ENCODE measurements at places on chromosomes 1 and 21. TPM values are rescaled to one million over a fixed set of nuclear protein-coding genes. Genes with fewer than 3 reads are reported as not detected.

DNA sequence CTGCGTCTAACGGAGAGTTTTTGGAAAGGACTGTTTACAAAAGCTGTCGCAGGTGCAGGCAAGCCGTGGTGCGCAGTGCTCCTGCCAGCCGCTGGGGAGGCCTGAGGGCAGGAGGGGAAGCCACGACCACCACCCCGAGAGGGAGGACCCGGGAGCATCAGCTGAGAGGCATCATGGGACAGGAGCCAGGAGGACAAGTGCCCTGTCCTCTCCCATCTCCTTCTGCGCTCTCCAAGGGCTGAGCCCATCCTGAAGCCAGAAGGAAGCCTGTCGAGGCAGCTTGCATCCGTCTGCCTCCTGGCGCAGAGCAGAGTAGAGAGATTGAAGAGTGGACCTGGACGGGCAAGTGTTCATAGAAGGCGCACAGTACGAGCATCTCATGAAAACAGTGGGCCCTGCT is 310.9 kb downstream of the KIF26B start:
- DNase-seq: no peak

DNA sequence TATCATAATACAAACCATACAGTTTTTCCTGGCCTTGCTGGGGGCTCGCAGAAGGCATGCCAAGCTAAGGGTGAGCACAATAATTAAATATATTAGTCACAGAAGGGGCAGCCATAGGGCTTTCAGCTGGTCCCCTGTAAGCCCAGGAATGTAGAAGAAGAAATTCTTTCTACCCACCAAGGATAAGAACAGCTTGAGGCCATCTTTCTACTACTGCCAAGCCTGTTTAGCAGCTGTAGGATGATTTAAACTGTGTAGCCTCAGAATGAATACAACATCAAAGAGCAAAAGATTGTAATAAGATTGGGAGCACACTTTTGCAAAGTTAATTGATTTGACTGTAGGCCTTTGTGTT is 171.5 kb downstream of the LRRC7 start:
- DNase-seq: no peak

DNA sequence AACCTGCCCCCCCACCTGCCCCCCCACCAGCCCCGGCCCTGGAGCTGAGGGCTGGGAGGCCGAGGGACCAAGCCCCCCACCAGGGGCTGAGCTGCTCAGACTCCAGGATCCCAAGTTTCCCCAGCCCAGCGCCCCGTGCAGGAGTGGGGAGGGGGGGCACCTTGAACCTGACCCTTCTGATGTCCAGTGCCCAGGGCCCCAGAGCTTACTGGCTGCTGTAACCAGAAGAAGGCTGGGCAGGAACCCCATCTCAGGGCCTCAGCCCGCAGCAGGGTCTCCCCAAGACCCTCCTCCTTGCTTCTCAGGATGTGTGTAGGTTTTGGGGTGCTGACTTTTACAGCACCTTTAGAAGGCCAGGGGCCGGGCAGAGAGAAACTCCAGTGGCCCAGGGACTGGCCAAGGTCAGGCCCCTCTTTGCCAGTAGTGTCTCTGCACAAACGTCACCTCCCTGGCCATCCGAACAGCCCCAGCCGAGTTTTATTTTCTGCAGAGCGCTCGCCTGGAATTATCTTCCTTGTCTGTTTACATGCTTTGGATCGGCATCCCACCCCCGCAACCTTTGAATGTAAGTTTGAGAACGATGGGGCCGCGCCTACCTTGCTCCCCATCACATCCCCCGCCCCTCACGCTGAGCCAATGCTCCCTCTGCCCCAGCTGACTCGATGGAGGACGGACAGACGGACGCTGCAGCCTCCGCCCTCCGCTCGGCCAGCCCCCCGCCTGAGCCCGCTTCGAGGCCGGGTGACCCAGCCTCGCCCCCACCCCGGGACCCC is 70.1 kb upstream of the CASZ1 start:
- peak; percentile 69 for DNase-seq

- no peak for DNase-seq
Measured at GRCh38 chr1:212683357-212683722, 16.3 kb downstream of the BATF3 start.

GRCh38 chr1:211579440-211580302 is 710 bp upstream of the SLC30A1 start:
- DNase-seq: no peak

DNA sequence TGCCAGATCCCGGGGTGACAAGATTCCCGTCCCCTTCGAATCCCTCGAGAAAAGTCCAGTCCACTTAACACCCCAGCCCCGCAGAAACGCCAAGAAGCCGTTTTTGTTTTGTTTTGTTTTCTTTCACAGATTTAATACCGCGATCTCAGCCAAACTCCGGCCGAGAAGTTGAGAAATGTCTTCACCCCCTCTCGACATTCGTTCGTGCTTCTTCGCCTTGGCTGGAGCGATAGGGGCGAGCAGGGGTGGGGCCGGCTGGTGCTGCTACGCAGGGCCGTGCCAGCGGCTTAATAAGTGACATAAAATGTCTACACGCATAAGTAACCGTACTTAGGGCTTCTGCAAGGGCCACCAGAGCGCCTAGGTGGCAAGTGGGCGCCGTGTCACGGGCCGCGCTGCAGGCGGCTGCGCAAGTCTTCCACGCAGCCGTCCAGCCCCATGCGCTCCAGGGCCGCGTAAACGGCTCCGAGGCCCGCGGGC is 4.9 kb downstream of the TNFRSF25 start:
- no peak for DNase-seq

GRCh38 chr1:54559771-54560231 is 11.8 kb downstream of the ACOT11 start:
- no peak for DNase-seq

DNA sequence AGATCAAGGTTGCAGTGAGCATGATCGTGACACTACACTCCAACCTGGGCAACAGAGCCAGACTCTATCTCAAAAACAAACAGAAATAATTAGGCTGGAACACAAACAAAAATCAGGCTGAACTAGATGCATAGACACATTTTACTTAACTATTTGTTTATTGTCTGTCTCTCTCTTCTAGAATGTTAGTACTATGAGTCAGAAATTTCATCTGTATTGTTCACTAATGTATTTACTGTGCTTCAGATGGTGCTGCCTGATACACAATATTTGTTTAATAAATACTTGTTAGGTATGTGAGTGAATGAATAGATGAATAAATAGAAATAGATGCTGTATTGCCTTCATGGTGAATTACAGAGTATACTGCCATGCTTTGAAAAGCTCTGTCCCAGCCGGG is 6.0 kb upstream of the LIN28A start:
- no peak for DNase-seq

DNA sequence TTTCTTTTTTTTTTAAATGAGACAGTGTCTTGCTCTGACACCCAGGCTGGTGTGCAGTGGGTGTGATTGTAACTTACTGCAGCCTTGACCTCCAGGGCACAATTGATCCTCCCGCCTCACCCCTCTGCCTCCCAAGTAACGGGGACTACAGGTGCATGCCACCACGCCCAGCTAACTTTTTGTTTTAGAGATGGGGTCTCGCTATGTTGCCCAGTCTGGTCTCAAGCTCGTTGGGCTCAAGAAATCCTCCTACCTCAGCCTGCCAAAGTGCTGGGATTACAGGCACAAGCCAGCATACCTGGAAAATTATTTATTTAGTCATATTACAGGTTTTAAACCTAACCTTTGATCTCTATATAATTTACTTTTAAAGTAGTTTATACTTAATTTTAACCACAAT is 13.4 kb downstream of the LRRC39 start:
- DNase-seq: no peak

- DNase-seq: no peak
Measured at GRCh38 chr21:38178653-38179470, 77.9 kb upstream of the KCNJ15 start.

DNA sequence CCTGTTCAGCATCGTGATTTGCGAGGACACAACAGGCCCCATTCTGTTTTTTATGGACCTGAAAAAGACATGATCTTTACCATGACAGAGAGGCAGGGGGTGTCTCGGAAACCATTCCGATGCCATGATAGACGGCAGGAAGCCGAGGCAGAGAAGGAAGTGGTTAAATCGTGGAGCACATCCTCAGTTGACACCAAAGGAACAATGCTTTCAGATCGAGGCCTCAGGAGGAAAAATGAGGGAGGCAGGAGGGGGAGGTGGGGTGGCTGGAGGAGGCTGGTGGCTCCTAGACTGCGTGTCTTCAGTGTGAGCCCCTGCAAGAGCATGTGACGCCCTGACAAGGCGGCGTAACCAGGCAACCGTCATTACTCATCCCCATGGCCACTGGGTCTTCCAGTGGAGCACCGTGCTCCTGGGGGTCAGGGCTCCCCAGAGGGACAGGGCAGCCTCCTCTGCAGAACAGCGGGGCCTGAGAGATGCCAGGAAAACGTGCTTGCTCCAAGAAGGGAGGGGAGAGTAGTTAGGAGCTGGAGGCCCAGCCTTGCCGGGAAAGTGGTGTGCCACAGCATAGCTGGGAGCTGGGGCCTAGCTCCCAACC is 172.8 kb upstream of the TMEM51 start:
- DNase-seq: no peak

DNA sequence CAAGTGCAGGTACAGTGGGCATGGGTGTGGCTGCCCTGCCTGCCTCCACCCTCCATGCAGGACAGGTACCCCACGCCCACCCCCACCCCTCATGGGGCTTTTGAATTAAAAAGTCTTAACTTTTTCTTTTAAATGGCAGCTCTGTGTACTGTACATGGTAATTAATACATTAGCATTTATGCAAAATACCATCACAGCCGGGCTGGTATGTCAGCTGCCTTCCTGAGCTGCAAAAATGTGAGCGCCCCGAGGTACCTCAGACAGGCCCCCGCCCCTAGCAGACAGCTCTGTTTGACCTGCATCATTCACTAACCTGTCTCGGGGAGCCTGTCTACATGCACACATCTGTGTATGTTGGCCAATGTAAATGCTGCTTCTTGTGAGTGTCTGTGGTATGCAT is 42.2 kb upstream of the POU3F1 start:
- DNase-seq: no peak

DNA sequence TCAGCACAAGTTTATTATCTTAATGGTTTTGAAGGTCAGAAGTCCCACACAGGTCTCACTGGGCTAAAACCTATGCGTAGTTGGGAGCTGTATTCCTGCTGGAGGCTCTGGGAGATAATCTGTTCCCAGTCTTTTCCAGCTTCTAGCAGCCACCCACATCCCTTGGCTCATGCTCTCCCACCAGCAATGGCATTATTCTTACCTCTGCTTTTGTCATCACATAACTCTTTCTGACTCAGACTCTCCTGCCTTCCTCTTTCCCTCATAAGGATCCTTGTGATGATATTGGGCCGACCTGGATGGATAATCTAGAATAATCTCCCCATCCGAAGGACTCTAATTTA is 122.2 kb upstream of the PRDX6 start:
- no peak for DNase-seq

DNA sequence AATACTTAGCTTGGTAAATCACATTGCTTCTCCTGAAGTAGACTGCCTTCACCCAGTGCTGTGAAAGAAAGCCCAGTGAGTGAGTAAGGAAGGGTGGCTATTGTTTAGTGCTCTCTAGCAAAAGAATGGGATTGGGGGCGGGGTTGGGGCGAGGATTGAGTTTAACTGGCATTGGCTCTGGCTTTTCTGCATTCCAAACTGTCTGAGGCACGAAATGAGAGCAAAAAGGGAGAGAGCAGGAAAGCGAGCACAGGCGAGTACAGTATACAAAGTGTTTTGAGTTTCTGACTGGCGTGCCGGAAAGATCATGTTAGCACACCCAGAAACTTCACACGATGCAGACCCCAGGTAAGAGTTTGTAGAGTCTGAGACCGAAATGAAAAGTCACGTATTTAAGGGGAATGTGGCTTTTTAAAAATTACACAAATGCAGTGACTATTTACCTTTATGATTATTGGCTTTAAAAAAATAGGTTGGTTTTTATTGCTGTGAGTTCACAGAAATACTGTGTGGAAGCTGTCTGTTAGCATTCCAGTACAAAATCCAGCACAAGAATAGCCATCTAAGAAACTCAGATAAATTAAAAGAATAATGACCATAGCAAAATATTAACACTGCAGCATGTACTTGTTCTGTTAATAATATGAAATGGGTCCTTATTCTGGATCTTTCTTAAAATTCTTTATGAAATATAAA is 155.4 kb downstream of the CLEC20A start:
- peak; percentile 88 for DNase-seq

DNA sequence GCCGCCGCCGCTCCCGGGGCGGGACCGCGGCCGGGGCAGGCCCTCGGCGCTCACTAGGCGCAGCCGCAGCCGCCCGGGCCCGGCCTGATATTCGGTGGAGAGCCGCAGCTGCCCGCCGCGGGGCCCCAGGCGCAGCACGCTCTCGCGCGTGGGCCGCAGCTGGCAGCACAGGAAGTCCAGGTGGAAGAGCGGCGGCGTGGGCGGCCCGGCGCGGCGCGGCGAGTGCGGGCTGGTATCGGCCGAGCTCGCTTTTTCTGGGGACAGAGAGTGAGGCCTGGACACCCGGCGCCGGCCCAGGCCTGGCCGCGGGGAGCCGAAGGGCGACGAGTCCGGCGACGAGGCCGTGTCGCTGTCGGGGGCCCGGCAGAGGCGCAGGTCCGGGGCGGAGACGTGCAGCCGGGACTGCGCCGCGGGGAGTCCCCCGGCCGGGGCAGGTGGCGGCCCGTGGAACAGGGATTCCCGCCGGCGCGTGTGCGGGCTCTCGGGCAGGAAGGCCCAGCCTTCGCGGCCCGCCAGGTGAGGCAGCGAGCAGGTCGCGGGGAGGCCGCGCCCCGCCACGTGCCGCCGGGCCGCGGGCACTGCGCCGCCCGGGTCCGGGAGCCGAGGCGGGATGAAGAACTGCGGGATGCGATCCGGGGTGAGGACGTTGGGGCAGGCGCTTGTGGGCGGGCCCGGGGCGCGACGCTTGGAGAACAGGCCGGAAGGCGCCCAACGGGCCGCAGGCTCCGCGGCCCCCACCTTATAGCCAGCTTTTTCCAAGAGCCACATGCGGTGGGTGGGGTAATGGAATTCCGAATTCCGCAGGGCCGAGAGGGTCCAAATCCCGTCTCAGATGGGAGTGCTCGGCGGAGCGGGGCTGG is 1.2 kb downstream of the C2CD4D start:
- DNase-seq: peak; percentile 54

DNA sequence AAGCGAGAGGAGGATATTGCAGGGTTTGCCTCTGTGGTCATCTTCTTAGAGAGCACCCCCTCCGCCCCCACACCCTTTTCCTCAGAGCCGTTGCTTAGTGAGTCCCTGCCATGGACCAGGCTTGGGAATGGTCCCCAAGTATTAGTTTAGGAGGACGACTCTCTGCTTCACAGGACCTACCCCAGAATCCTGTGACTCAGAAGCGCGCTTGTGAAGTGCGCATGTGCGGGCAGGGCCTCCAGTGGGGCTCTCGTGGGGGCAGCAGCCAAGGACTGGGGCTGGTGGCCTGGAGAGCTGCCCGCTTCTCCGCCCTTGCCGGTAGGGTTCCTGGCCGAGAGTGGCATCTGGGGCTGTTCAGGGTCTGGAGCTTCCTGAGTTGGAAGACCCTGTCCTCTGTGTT is 37.3 kb upstream of the HMGN1 start:
- no peak for DNase-seq

- DNase-seq: no peak
Measured at GRCh38 chr1:47225430-47226100, 6.5 kb downstream of the TAL1 start.

GRCh38 chr1:203091761-203092330 is 6.0 kb upstream of the MYOG start:
- DNase-seq: no peak

- no peak for DNase-seq
Measured at GRCh38 chr1:162236201-162236600, 140.5 kb downstream of the SPATA46 start.

Gene FCER1A
- total RNA-seq: not detected

Gene RHCE
- 0.27 TPM for total RNA-seq

Gene S100A14
- 2.1 TPM for total RNA-seq

Gene DMBX1
- total RNA-seq: 1.7 TPM

Gene CAMSAP2
- 18.1 TPM for total RNA-seq

Gene PRR9
- total RNA-seq: not detected

Gene MIXL1
- total RNA-seq: 6.4 TPM

Gene SV2A
- total RNA-seq: 47.1 TPM

Gene PGLYRP3
- not detected for total RNA-seq

Gene S100A3
- not detected for total RNA-seq

Gene HMCN1
- 5.6 TPM for total RNA-seq

Gene CFHR2
- total RNA-seq: not detected

All from WTC11 (cell line).